ENCODE measurements at places on chromosomes 6 and 20.
A peak's percentile ranks its signal among the peaks of the same experiment; 100 is the strongest.

DNA sequence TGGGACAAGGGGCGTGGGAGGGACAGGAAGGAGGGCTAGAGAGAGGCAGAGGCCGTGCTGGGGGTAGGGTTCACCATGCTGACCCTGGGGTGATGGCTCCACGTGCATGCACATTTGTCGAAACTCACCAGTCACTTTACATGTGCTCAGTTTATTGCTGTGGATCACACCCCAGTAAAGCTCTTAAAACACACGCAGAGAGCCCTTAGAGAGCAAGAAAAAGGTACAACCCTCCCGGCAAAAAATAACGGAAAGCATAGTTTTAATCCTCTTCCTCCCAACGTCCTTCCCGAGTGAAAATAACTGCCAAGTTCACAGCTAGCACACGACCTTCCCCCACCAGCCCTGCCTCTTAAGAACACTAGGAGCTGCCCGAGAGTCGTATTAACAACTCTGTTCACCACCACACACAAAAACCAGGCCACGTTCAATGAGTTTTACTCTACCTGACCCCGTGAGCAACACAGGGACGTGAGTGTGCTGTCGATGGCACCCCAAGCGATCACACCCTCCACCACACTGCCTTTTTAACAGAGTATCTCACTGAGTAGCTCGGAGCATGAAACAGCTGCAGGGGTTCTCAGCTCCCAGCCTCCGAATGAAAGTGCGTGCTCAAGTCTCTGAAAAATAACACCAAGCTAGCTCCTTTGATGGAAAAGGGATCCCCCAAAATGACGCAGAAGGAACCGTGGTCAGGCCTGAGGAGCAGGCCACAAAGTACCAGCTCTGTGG, 39.7 kb downstream of the TAF4 start:
- DNase-seq = peak; percentile 45

DNA sequence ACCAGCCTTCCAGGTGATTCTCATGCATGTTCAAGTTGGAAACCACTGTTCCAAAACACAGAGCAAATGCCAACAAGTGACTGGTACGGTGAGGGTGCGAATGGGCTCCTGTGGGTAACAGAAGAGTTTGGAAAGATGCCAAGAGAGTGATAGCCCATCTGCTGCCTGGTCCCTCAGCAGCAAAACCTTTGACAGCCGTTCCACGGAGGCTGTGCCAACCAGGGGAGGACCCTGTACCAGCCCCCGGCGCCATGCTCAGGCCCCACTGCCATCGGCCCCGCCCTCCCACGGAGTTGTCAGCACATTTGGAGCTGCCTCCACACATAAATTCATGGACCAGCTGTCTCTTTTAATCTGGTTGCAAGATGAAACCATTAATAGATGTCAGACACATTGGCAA, 4.4 kb upstream of the PTPRT start:
- DNase-seq = no peak

- DNase-seq = no peak
Observed at GRCh38 chr20:63508072-63508768, 9.3 kb upstream of the EEF1A2 start.

DNA sequence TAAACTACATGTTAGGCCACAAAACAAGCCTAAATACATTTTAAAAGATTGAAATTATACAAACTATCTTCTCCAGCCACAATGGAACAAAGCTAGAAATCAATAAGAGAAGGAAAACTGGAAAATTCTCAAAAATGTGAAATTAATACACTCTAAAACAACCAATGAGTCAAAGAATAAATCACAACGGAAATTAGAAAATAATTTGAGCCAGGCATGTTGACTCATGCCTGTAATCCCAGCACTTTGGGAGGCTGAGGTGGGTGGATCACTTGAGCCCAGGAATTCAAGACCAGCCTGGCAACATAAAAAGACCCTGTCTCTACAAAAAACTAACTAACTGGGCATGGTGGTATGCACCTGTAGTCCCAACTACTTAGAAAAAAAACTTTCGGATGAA, 6.3 kb upstream of the WFDC13 start:
- DNase-seq = no peak

DNA sequence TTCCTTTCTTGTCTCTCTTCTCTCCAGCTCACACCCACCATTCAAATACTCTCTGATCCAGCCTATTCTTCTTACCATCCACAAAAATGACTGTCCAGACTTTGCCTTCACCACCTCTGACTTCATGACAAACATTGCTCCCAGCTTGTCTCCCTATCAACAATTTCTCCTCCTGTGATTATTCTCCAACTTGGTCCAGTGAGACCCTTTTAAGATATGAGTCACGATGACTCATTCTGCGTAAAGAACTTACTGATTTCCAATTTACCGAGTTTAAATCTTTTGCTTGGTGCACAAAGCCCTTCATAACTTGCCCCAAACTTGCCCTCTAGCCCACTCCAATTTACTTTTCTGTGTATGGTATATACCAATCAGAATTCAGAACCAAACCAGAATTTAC, 833.2 kb downstream of the MAFB start:
- no peak for DNase-seq

DNA sequence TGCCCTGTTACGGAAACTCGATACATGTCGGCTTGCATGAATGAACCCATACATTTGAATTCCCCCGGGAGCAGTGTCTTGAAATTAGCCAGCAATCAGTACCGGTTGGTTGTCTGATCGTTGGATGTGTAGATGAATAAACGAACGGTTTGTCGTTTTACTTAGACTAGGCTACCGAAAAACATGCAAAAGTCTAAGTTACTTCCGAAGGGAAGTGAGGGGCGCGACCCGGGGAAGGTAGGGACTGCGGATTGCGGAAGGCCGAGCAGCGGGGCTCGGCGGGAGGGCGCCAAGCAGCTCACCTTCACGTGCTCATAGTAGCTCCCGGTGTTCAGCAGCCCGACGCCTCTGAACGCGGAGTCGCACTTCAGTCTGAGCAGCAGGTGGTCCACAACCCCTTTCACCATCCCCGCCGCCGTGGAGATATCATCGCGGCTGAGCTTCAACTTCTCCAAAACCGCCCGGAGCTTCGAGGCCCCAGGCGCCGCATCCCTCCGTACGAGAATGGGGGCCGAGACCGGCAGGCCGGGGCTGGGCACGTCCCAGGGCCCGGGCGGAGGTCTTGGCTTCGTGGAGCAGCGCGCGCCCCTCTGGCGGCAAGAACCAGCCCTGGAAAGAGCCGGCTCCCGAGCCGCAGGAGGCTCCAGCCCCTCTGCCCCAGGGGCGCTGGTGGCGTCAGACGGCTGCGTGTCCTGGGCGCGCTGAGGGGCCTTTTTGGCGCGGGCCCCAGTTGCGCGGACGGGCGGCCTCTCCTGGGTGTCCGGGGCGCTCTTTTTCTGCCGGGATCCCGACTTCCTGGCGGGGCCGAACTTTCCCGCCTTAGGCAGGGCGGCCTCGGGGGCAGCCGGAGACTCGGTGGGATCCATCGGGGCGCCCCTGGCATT, 632 bp downstream of the CGAS start:
- peak; percentile 31 for DNase-seq

GRCh38 chr6:11729076-11729475, 49.5 kb downstream of the ADTRP start:
- no peak for DNase-seq

GRCh38 chr20:3854462-3854871, 7.8 kb downstream of the MAVS start:
- DNase-seq = no peak

DNA sequence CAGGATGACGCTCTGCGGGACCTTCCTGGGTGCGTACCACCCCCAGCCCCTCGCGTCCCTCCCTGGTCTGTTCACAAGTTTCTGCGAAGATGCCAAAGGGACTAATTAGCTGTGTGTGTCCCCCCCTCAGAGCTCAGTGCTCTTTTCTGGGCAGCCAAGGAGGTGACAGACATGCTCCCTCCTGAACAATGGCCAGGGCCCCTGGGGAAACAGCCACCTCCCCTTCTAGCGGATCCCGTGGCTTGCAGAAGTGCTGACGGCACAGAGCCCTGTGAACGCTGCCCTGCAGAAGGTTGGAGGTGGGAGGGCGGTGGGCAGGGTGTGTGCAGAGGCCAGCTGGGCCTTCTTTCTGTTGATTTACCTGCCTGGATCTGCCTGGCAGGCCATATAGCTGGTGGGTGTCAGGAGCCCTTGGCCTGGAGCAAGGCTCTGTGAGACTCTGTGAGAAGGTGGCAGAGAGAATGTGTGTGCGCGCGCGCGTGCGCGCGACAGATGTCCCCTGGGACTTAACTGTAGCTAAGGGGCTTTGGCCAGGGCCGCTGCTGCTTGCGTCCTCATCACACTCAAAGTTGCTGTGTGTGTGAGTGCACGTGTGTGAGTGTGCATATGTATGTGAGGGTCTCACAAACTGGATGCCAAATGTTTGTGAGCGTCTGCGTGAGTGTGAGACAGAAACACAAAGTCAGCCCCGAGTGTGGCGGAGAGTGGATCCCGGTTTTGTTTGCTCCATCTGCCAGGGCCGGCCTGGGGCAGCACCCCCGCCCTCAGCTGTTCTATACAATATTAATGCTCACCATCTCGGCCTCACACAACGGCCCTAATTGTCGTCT, 3.5 kb upstream of the MYT1 start:
- no peak for DNase-seq

DNA sequence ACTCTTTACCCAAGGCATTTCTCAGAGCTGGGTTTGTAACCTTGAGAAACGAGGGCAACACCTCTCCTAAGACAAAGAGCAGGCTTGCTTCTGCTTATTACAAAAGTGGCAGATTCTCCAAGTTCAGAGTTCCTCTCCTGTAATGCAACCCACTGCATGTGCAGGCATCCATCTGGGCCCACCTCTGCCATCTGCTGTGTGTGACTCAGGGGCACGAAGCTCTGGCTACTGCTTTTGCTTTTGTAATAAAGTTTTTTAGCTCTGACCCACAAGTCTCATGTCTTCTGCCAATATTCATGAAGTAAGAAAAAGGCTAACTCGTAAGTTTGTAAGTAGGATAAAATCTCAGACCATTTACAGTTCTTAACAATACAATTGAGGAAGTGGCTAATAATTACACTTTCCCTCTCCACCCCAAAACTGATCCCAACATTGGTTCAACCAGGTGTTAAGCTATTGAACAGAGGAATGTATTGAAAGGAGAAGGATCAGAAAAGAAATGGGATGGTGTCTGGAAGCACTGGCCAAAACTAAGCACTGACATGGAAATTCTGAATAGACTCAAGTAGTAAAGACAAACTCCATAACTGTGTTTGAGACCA, 51.7 kb upstream of the SMLR1 start:
- DNase-seq = no peak

Measured in AML-193 (cell line).